GM12891 (cell line): ENCODE measurements at places on chromosomes 5 and 9.

- DNase-seq = no peak
Observed at GRCh38 chr5:691817-692528, 1.2 kb downstream of the TPPP start.

- DNase-seq = no peak
Observed at GRCh38 chr5:6733411-6734242, 20.4 kb downstream of the TENT4A start.

GRCh38 chr5:123285122-123286023 is 137.8 kb downstream of the CEP120 start:
- DNase-seq = no peak

DNA sequence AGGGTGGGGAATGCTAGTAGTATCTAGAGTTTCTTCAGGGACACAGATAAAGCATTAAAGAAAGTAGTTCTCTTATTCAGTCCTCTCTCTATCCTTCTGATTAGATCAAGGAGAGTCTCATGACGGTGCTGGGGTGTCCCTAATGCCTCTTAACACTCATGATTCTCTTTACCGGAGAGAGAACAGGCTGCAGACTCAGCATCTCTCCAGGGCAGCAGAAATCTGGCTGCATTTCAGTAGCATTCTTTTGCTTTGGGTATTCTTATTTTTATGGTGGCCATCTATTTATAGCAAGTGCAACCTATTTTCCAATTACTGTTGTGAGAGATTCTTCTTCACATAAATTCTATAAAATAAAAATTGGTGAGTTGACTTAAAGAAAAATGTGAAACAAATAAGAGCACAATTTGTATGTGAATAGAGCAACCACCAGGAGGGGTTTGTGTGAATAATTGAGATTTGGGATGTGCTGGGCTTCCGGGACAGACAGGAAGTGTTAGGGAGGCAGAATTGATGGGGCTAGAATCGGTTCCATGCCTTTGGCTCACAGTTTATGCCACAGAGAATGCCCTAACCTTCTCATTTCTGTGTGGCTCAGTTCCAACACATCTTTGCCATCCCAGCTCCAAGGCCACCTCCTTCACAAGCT is 23.8 kb upstream of the BOD1 start:
- no peak for DNase-seq

DNA sequence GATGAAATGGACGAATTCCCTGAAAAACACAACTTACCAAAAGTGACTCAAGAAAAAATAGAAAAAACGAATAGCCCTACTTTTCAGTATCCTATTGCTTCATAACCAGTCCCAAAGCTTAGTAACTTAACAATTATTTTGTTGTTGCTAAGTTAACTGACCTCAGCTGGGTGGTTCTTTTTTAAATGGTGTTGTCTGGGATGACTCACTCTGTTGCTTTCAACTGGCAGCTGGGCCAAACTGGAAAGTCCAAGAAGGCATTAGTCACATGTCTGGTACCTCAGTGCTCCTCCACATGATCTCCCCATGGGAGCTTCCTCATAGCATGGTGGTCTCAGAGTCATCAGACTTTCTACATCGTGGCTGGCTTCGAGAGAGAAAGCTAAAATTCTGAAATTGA is 47.8 kb upstream of the ADAMTS2 start:
- DNase-seq = no peak
